ENCODE measurements at places on chromosomes 6 and 20.

DNA sequence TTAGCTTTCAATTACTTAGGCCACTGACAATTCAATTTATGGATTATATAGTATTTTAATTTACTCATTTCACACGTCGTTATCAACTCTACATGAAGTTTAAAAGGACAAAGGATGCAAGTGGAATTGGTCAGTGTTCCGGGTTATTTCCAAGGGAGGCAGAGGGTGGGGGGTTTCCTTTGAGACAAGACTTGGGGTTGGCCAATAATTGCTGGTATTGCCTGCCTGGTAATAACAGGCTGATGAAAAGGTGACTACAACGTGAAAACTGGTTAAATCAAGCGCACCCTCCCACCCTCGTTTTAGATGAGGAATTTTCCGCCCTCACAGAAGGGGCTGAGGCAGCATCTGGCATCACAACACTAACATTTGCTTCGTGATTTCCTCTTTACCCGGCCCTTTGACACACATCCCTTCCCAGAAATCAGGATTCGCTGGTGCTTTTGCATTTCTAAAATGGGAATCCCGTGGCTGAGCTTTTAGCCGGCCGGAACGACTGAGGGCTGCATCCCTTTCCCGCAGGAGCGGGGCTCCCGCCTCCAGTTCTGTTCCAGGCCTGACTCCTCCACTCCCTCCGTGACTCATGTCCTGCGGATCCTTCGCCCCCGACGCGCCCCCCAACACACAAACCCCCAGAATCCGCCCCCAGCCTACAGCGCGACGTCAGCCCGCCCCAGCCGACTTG, 999 bp upstream of the PIM1 start:
- no peak for DNase-seq

- no peak for DNase-seq
Measured at GRCh38 chr6:151482290-151482689, 11.5 kb upstream of the CCDC170 start.

DNA sequence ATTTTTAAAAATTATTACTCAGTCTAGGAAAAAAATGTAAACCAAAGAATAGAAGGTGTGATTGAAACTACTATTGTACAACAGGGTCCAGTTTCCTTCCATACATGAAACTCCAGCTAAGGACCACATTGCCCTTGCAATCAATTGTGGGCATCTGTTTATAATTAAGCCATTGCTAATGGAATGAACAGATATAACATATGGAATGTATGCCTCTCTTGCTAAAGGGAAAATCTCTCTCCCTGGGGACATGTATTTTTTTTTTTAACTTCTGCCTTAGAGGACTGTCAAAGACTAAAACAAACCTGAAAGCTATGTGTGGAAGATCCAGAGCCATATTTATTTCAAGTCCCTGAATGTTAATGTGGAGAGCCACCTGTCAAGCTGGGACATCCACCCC, 336.8 kb upstream of the MANEA start:
- DNase-seq: no peak

GRCh38 chr20:54174457-54175175, 830 bp upstream of the CYP24A1 start:
- no peak for DNase-seq

DNA sequence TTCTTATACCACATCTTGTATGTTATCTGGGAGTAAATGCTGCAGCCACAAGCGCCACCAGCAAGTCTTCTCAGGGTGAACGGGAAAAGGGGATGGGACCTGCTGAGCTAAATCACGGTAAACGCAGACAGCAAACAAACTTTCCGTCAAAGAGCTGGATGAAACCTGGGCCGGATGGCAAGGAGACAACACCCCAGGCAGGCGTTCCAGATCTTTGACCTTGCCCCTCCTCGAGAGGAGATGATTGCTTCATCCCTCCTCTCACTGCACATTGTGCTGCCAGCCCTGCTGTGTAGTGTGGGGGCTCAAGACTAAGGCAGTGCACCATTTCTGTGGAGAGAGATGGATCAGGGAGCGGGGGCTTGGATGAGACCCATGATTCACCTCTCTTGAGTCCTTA, 9.8 kb downstream of the RAET1E start:
- no peak for DNase-seq

DNA sequence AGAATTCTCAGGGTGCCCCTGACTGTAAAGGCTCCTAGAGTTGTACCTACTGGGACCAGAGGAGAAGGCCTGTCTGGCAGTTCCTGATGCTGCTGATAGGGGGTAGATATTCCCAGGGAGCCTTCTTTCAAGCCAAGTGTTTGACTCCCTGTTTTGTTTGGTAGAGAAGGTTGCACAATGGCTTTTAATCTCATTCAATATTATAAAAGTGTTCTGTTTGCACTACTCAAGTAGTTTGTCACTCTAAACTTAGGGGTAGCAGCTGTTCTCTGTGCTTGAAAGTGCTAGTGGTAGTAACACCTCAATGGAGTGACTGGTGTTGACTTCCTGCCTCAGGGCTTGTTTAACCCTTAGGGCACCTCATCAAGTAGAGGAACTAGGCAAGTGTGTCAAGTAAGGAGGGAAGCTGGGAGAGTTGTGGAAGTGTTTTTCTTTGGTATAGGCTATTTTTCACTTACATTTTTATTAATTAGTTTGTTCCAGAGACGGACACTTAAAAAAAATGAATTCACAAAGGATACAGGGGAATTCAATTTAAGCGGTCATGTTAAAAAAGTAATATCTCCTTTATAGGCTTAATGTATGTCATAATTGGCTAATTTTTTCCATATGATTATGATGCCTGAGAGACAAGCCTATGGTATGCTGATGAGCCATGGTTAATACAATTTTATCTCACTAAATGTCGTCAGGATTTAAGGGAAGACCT, 38.1 kb downstream of the BICRAL start:
- DNase-seq: peak; percentile 23

- no peak for DNase-seq
Measured at GRCh38 chr6:72657407-72658197, 35.7 kb downstream of the KCNQ5 start.

GRCh38 chr6:130034378-130035146, 16.2 kb downstream of the L3MBTL3 start:
- no peak for DNase-seq

DNA sequence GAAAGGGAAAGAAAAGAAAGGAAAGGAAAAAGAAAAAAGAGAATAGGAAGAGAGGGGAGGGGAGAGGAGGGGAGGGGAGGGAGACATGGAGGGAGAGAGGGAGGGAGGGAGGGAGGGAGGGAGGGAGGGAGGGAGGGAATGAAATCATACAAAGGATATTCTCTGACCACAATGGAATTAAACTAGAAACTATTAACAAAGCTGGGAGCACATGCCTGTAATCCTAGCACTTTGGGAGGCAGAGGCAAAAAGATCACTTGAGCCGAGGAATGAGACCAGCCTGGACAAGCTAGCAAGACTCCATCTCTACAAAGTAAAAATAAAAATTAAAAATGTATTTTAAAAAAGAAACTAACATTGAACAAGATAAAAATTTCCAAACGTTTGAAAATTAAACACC, 62.8 kb downstream of the ILRUN start:
- no peak for DNase-seq

- no peak for DNase-seq
Measured at GRCh38 chr6:149473080-149474052, 11.4 kb downstream of the ZC3H12D start.

- no peak for DNase-seq
Measured at GRCh38 chr6:56868687-56869086, 86.2 kb upstream of the BEND6 start.

- no peak for DNase-seq
Measured at GRCh38 chr20:62726276-62726675, 17.6 kb downstream of the NTSR1 start.

- no peak for DNase-seq
Measured at GRCh38 chr6:127301199-127301700, 34.6 kb downstream of the RNF146 start.

DNA sequence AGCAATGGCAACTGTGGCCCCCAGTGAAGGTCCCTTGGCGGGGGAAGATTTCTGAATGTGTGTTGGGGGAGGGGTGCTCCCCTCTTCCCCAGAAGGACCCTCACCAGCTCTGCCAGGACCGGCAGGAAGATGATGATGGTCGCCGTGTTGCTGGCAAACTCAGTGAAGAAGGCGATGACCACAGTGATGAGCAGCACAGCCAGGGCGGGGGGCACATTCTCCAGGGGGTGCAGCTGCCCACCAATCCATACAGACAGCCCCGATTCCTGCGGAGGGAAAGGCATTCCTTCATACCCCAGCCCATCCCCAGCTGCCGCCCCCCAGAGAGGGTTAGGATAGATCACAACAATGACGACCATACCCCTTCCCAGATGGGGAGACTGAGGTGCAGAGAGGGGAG, 15.7 kb upstream of the OCSTAMP start:
- no peak for DNase-seq

- no peak for DNase-seq
Measured at GRCh38 chr6:108951351-108951953, 103.2 kb downstream of the ARMC2 start.

DNA sequence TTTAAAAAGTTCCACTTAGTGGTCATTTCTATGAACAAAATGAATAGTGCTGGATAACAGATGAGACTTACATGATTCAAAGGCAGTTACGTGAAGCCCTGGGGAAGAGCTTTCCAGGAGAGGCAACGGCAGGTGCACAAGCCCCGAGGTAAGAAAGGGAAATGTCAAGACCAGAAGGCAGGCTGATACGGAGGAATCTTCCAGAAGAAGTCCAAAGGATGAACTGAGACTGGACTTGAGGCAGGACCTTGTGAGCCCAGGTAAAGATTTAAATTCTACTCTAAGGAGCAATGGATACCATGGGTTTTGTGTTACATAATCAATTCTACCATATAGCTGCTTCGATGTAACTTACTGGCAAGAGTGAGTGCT, 164.6 kb downstream of the BCAS1 start:
- DNase-seq: no peak

DNA sequence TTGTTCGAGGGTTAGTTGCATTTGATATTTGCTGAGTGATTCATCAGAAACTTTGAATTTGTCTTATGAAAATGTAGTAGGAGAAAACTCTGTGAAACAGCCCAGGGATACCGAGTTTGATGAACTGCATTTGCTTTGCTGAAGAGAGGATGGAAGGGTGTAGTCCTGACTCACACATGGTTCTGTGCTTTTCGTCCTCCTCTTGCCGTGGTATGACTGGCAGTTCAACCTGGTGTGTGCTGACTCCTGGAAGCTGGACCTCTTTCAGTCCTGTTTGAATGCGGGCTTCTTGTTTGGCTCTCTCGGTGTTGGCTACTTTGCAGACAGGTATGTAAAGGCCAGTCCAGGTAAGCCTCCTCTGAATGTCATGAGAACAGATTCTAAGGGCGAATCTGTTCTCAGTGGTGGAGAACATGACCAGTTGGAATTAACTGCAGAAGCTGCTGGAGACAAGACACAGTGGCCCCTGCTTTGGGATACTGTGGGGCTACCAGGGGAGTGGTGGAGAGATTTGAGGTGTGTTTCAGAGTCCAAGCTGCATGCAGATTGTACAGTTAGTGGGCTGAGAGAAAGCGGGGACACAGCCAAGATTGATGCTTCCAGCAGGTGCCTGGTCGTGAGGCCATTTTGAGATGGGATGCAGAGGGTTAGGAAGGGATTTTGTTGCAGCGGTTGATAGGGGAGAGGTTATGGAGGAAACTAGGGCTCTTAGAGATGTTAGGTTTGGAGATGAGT, 8.4 kb downstream of the SLC22A1 start:
- no peak for DNase-seq

DNA sequence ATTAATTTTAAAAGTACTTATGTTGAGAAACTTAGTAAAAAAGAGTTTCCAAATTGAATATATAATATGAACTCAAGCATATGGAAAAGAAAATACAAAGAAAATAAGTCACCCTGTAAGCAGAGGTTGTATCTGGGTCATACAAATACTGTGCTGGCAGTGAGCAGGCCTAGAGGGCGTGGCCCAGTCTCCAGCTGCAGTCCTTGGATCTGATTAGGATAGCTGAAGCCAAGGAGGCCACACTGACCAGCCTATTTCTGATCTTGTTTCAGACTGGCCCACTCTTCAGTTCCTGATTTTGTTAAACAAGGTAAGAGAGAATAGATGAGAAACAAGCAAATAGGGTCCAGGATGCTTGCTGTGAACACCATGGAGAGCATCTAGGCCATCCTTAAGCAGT, 228.8 kb downstream of the EPM2A start:
- DNase-seq: no peak

DNA sequence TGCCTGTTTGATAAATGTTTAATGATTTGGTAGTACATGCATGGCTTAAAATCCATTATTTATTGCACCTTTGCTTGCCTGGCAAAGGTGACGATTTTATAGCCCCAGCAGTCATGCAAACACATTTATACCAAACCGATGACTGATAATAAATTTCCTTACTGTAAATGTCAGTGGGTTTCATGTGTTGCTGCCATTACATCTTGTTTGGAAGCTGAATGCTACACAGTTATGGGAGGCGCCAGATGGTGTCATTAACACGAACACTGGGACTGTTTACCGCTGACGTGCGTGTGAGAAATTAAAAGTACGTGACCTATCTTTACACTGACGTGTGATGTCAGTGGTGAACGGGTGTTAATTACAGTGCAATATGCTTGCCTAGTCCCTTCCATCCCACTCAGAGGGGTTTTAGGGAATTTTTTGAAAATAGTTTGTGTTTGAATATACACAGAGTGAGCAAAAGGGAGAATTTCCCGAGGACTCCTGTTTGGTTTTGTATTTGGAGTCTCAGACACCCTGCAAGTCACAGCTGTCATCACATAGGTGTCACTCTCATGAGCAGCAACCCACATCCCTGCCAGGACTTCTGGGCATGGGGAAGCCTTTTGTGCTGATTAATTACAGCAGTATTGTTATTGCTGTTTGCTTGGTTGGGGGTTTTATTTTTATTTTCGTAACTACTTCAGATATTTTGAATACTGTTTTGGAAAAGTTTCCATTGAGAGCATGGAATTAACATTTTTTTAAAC, 151.8 kb upstream of the INSM1 start:
- DNase-seq: no peak

DNA sequence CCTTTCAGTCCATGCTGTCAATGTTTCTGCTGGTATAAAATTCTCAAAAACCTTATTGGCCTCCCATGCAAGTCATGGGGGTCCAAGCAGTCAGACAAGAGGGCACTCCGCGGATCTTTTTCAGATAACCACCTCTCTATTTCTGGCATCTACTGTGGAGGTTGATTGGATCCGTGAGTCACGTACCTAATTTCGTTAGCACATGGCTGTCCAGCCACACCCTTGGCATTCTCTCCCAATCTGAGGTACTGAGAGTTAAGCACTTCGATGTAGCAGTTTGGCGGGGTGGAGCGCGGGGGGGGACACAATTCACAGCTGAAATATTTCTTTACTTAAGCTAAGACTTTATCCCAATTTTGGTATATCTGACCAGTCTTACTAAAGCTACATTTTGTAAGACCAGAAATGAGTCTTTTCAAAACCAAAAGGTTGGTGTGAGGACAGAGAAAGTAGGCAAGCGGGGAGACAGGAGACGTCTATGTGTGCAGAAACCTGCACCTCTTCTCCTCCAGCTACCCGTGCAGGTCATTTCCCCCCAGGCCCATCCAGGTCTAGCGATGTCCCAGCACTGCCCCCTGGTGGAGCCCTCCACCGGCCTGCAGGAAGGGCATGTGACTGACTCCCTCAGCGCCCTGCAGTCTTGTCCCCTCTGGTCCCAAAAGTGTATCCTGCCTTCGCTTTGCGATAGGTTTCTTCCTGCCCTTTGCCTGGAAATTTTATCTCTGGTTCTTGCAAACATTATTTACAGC, 113.1 kb downstream of the ADAT2 start:
- peak; percentile 60 for DNase-seq
